ENCODE measurements at places on chromosomes 13 and 19.

GRCh38 chr13:26249551-26249950 is 4.4 kb upstream of the CDK8 start:
- no peak for DNase-seq

- DNase-seq: no peak
Observed at GRCh38 chr19:43704002-43704705, 11.7 kb upstream of the IRGC start.

DNA sequence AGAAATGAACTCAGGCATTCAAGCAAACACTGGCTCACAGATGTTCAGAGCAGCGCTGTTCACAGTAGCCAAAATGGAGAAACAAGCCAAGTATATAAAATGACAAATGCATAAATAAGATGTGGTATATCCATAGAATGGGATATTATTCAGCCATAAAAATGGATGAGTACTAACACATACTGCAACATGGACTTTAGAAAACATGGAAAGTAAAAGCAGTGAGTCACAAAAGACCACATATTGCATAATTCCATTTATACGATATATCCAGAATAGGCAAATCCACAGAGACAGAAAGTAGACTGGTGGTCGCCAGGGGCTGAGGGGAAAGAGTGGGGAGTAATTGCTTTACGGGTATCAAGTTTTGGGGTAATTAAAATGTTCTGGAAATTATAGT is 6.6 kb downstream of the ZNF837 start:
- no peak for DNase-seq

- DNase-seq: no peak
Observed at GRCh38 chr19:38741670-38742069, 2.6 kb downstream of the CAPN12 start.

- DNase-seq: no peak
Observed at GRCh38 chr13:108304170-108305016, 34.9 kb downstream of the TNFSF13B start.

GRCh38 chr13:48132961-48133360 is 38.1 kb upstream of the MED4 start:
- no peak for DNase-seq

DNA sequence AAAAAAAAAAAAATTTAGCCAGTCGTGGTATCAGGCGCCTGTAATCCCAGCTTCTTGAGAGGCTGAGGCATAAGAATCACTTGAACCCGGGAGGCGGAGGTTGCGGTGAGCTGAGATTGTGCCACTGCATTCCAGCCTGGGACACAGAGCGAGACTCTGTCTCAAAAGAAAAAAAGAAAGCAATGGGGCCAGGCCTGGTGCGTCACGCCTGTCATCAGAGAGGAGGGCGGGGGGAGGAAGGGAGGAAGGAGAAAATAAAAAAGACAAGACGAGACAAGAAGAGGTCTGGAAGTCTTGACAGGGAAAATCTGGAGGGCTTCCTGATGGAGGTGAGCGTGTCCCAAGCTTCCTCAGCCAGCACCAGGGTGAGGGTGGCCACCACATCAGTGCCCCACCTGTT is 54.9 kb upstream of the PTPRS start:
- no peak for DNase-seq

DNA sequence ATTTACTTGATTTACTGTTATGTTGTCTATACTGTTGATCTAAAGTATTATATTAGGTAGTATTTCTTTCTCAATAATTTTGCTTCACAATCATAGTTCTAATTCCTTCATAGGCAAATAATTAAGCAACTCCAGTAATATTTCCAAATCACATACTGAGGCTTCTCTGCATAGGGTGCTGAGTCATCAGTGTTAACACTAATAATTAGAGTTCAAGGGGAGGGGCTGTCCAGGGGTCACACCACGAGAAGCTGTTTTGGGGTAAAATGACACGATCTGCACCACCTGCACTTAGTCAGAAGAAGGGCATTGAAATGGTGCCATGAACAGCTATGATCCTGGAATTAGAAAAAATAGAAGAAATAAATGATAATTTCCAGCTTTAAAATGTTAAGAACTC is 1230.9 kb upstream of the SLC10A2 start:
- no peak for DNase-seq

DNA sequence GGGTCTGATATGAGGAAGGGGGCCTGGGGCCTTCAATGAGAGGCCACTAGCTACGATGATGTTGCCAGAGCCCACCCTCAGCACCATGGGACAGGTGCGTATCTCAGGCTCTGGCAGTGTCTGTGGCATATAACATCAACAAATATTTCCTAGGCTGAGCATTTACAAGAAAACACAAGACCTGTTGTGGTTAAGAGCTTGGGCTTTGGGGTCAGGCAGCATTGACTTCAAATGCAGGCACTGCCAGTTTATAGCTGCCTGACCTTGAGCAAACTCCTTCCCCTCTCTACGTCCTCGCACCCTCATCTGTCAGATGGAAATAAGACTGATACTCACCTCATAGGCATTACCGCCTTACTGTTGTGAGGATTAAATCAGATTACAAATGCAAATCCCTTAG is 156.0 kb downstream of the KATNAL1 start:
- no peak for DNase-seq

GRCh38 chr13:34114581-34114980 is 296.6 kb downstream of the RFC3 start:
- DNase-seq: no peak

GRCh38 chr13:33100886-33101285 is 84.7 kb downstream of the KL start:
- DNase-seq: no peak
